Activated CD4-positive, alpha-beta T cell treated with anti-CD3 and anti-CD28 coated beads for 48 hours (primary cell): ENCODE measurements at places on chromosomes 7 and 10.

- DNase-seq: no peak
Measured at GRCh38 chr10:45379891-45380540, 6.0 kb downstream of the ALOX5 start.

DNA sequence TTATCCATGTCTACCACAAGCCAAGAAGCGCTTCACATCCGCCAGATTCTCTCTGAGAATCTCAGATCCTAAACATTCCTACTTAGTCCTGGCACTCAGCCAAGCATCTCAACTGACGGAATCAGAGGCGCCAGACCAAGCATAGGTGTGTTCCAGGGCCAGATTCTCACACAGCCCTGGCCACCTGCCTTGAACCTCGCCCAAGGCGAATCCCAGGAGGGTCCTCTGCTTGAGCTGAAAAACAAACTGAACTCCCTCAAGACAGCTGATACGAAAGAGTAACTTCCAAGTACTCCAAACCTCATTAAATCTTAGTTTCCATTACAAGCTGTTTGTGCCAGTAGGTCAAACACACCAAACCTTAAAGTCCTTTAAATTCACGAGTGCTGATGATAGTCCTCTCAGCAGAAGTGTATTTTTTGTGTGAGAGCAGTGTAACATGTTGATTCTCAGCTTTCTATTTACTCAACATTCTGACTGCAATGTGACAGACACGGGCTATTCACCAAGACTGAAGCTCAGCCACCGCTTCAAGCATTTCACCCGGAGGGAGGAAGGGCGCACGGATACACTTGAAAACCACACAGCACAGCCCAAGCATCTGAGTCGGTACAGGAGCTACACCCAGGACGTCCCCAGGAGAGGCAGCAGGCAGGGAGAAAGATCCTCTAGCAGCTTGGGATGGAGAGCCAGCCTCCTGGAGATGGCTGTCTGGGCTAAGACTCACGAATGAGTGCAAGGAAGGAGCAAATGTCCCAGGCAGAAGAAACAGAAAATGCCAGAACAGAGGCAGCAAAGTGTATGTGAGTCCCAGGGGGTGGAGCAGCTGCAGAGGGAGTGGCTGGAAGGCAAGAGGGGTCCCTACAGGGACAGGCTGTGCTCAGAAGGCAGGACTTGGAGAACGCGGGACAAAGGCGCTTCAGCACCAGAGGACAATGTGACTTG, 6.0 kb downstream of the PARD3 start:
- DNase-seq: no peak

DNA sequence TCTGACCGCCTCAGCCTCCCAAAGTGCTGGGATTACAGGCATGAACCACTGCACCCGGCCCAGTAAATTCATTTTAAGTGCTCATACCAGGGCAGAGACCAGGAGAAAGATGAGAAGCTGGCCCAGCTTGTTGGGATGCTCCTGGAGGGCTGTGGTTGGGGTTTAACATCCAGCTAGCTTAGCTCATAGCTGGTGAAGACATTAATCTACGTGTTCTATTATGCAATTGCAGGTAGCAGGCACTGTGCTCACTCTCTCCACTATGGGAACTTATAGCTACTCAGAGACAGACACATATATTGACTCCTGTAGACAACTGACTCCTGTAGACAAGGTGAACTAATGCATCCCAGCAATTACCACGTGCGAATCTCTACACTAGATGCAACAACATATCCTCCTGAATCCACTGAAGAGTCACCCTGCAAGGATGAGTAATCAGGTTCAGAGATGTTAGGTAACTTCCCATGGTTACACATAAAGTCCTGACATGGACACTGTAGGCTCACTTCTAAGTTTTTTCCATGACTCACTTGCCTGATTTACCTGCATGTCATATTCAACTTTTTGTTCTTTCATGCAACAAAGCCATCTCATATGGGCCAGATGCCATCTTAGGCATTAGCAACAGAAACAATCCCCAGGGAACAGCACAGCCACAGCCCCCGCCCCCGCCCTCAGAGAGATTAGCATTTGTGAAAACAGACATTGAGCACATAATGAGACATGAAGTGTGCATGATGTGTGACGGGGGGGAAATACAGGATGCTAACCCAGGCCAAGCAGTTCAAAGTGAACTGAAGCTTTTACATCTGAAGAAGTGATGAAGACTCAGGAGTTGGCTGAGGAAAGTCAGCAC, 37.2 kb downstream of the ERLIN1 start:
- peak; percentile 69 for DNase-seq

DNA sequence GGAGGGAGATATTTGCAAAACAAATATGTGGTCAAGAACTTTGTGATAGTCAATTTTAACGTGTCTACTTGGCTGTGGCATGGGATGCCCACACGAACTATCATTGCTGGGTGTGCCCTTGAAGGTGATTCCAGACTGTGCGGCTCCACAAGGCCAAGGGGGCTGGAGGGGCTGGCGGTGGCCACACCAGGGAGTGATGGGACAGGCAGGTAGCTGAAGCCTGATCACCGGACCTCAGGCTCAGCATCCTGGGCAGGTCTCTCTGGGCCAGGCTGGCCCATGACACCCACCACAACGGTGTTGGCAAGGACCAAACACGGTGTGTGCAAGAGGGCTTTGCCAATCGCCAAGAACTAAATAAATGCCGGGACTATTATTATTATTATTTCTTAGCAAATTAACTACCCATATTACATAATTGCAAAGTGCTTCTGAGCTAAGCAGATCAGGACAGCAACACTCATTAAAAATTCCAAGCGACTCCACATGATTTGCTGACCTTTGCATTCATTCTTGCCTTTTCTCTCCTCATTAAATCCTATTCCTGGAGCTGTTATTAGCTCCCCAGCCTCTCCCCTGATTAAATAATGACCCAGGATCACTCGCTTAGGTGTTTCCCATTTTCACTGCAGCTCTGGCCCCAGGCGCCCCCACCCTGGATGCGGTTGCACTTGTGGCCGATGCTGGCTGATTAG, 35.4 kb upstream of the PPP2R2D start:
- no peak for DNase-seq

- DNase-seq: no peak
Measured at GRCh38 chr10:115985786-115986185, 287.2 kb downstream of the GFRA1 start.

- no peak for DNase-seq
Measured at GRCh38 chr7:119996634-119997033, 276.3 kb upstream of the KCND2 start.

DNA sequence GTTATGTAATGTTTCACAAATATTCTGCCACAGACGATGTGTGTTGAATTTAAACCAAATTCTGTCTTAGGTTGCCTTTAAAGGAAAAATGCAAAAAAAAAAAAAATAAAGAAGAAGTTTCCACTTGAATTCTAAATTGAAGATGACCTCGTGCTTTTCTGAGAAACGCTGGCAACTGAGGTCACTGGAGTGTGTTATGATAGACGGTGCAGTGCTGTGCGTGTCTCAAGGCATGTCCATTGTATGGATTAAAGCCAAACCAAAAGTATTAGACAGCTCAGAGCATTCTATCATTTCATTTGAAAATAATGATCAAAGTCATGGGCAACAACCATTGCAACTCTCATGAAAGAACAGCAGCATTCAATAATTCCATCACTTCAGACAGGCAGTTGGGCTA, 483.9 kb downstream of the GRM8 start:
- no peak for DNase-seq

- DNase-seq: no peak
Measured at GRCh38 chr10:30058570-30059132, 735 bp downstream of the JCAD start.

- DNase-seq: peak; percentile 22
Measured at GRCh38 chr7:128010391-128011127, 20.7 kb downstream of the LRRC4 start.

- DNase-seq: no peak
Measured at GRCh38 chr10:22856444-22857074, 71.3 kb upstream of the ARMC3 start.

DNA sequence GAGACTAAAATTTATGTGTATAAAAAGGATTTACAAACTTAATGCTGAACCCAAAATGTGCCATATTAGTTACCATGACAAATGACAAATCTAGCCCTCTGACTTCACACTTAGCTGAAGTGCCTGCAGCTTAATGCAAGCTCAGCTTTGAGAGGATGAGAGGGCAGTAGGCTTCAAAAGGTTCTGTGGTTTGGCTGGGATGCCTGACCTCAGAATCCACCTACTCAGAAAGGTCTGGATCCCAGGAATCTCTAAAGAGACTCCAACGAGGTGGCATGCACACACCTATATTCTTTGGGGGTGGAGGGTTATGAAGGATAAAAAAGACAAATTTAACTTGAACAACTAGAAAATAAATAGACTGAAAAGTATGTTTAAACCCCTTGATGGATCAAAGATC, 213.4 kb downstream of the TAX1BP1 start:
- DNase-seq: no peak

DNA sequence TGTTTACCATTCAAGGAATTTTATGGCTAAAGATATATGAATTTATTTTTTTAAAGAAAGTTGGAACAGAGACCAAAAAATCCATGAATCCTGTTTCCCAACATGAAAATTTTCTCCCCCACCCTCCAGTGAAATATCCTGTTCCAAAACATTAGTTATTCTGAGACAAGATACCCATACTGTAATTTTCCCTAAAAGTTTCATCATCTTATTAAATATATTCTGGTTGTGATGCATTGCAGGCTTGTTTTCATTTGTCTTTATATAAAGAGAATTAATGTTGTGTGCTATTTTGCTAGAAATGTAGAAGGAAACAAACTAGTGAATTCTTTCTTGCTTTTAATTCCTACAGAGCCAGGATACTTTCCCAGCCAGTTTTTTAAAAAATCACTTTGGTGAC, 106.6 kb downstream of the EXOC4 start:
- DNase-seq: no peak

DNA sequence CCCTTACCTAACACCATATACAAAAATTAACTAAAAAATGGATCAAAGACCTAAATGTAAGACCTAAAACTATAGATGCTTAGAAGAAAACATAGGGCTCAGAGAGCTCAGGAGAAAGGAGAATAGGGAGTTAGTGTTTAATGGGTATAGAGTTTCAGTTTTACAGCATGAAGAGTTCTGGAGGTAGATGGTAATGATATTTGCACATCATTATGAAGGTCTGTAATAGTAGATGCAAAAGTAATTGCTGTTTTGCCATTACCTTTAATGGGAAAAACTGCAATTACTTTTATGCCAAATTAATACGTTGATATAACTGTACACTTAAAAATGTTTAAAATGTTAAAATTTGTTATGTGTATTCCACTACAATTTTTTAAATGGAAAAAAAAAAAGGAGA, 39.2 kb upstream of the NANOS1 start:
- DNase-seq: no peak

DNA sequence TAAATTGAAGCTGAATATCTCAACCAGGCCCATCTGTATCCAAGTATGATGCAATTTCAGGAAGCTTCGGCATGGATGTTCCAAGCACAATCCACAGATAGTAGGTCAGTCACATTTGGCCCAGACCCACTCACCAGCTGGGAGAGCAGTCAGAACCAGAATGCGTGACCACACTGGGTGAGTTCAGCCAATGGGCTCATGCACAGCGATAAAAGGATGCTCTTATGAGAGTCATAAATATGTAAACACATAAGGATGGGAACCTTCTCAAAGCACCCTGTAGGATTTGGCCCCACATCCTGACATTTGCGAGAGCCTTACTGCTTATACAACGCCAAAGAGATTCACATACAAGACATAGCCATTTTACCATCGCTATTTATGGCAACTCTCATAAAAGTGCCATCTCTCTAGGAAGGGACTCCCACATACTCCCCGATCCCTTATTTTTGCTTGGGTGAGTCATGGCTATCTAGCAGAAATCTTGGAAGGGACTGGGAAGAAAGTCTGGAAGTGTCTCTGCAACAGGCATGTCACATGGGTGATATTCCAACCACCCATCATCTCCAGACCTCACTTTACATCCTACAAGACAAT, 3.0 kb downstream of the AFAP1L2 start:
- no peak for DNase-seq

DNA sequence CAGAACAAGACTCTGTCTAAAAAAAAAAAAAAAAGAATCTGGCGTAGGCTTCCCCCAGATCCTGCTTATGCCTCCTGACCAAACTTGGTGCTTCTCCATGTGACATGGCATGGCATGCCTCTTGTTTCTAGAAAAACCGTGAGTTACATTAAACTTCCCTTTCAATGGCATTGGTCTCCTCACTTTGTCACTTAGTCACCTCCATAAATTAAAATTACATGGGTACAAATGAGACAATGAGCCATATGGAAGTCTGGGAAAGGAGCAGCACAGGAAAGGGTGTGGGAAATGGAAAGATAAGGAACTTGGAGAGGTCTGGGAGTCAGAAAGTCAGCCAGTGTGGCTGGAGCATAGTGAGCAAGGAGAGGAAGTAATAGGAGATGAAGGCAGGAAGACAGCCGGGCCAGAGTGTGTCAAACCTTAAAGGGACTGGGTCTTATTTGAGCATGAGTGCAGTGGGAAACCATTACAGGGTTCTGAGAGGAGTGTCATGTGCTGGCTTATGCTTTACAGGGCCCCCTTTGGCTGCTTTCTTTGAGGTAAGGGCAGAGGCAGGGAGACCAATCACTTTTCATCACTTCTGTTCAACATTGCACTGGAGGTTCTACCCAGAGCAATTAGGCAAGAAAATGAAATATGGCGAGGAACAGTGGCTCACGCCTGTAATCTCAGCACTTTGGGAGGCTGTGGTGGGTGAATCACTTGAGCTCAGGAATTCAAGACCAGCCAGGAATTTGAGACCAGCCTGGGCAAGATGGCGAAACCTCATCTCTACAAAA, 21.3 kb upstream of the ZMIZ2 start:
- no peak for DNase-seq

- DNase-seq: no peak
Measured at GRCh38 chr7:36082216-36082615, 70.8 kb upstream of the EEPD1 start.

GRCh38 chr7:73705551-73705920, 13.9 kb downstream of the STX1A start:
- DNase-seq: no peak

DNA sequence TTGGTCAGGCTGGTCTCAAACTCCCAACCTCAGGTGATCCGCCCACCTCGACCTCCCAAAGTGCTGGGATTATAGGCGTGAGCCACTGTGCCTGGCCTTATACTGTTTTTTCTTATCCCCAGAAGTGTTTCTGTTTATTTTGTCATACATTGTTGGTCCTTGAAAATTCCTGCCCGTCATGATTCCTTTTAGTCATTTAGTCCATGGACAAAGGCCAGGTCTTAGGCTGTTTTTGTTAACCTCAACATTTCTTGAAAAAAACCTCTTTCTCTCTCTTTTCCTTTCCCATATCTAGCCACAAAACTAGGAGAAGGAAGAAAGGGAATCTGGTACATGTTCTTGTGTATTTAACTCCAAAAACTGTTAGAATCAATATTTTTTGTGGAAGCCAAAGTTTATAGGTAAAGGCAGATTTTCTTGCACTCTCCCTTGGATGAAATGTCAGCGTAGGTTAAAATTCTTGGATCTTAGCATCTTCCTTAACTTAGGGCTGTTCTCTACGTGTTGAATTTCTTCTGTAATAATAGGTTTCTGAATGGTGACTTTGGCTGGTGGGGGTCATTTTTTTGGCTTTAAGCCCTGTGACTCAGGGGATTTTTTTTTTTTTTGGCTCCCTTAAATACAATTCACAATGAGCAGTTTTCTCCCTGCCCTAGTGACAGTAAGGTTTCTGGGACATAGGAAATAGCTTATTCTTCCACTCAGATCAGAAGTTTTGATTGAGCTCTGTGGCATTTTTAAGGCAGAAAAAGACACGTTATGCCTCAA, 500.8 kb downstream of the AUTS2 start:
- no peak for DNase-seq

GRCh38 chr7:28272461-28272877, 91.9 kb upstream of the JAZF1 start:
- peak; percentile 38 for DNase-seq
